Type B pancreatic cell (in vitro differentiated cells): ENCODE measurements at places on chromosomes 5 and 9.
A peak's percentile ranks its signal among the peaks of the same experiment; 100 is the strongest.

DNA sequence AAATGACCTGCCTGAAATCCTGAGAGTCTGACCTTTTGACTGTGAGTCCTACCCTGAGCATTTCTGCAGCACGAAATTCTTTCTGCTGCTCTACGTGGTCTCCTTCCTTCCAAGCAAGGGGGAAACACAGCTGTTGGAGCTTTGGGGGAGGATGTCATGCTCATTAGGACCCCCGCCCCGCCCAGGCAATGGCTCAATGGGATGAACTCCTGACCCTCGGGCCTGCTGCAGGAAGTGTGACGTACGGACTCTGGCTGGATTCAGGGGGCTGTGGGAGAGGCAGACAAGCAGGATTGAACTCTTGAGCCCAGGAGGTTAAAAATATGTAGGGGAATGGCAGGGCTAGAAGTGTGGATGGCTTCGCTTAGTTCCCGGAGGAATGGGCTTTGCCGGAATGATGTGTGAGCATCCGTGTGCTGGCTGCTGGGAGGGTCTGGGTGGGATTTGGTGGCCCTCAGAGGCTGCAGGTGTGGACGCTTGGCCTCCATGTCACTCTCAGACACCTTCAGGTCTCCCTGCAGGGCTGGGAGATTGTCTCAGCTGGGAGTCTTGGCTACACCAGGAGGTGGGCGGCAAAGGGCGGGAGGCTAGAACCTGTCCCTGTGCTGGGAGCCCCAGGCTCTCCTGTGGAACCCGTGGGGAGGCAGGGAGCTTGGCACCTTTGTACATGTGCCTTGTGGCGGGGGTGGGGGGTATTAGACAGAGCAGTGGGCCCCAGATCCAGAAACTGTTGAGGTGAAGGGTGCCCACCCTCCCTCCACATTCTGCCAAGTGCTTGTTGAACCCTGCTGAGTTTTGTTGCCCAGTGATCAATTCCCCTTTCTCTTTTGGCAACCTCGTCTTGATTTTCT is 26.3 kb downstream of the STC2 start:
- DNase-seq: no peak

DNA sequence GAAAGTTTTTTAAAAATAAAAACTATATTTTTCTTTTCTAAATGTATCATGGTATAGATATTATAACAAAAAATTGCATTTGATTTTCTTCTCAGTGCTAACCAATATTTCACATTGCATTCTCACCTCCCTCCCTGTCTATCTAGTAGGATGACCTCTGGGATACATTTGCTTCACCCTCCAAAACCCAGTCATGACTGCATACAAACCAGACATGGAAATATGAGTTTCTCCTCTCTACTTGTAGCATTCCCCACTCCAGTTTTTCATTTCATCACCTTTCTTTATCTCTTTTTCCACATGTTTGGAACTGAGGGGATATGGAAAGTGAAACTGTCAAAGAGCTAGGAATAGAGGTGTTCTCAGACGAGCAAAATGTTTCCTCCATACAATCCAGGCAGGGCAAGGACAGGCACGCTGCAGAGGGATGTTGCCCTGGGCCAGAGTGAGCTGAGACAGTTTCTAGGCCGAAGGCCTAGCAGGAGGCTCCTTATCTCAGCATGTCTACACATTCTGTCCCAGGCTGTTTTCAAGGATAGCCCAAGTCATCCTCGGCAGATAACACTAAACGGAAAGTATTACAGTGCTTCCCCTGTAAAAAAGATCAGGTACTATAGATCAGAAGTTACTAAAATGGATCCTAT is 46.7 kb downstream of the MEF2C start:
- no peak for DNase-seq

DNA sequence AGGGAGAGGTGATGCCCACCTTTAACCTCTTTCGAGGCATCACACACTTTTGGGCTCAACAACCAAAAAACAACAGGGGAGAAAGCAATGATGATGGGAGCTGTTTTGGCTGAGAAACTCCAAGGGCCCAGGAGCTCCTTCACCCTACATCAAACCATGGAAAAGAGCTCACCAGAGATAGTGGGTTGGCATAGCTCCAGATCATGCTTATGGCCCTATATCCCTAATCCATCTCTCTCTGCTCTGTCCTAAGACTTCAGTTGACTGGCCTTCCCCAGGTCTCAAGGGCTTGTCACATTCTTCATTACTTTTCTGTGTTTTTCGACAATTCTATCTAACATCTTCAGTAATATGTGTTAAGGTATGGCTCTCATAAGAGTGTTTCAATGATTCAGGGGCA is 5.7 kb upstream of the CTSL start:
- no peak for DNase-seq

GRCh38 chr5:179893076-179893957 is 14.4 kb downstream of the TBC1D9B start:
- DNase-seq: no peak

- DNase-seq: no peak
Observed at GRCh38 chr5:5430136-5430535, 7.7 kb downstream of the ICE1 start.

- no peak for DNase-seq
Observed at GRCh38 chr9:128781187-128782070, 5.6 kb upstream of the TBC1D13 start.

- no peak for DNase-seq
Observed at GRCh38 chr9:117916291-117916690, 212.1 kb downstream of the TLR4 start.

DNA sequence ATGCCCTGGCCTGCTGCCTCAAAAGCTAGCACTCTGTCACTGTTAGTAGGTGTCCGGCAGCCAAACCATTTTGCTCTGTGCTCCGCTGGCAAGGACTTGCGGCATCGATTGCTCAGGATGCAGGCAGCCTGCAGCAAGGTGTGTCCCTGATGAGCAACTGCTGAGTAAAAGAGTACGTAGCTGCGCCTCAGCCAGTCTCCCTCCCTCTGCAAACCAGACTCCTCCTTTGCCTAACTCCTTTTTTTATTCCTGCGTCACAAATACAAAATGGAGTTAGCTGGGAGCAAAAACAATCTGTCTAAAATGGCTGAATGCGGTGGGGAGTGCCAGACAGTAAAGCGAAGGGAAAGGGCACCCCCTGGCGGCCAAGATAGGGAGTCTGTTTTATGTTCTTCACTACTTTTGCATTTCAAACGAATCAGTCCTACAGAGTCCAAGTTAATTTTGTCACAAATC is 61.1 kb downstream of the DIAPH1 start:
- peak; percentile 84 for DNase-seq

- DNase-seq: no peak
Observed at GRCh38 chr5:132748522-132749000, 1.3 kb downstream of the CCNI2 start.

GRCh38 chr9:26955222-26955903 is 849 bp upstream of the IFT74 start:
- DNase-seq: no peak

GRCh38 chr5:9658706-9659105 is 28.6 kb upstream of the TAS2R1 start:
- no peak for DNase-seq

GRCh38 chr9:134099123-134099761 is 31.4 kb upstream of the BRD3 start:
- DNase-seq: no peak

DNA sequence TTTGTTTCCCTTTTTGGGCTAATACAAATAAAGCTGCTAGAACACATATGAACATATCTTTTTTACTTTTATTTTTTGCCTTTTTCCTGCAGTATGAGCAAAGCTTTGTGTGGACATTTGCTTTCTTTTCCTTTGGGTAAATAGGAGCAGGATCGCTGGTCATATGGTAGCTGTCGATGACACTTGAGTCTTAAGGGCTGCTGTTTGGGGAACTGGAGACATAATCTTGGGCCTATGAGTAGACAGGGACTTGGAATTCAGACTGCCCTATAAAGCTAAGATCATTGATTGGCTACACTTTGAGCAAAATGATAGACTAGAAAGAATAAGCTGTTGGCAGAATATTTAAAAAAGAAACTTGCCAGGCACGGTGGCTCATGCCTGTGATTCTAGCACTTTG is 60.9 kb upstream of the ABL1 start:
- DNase-seq: no peak

DNA sequence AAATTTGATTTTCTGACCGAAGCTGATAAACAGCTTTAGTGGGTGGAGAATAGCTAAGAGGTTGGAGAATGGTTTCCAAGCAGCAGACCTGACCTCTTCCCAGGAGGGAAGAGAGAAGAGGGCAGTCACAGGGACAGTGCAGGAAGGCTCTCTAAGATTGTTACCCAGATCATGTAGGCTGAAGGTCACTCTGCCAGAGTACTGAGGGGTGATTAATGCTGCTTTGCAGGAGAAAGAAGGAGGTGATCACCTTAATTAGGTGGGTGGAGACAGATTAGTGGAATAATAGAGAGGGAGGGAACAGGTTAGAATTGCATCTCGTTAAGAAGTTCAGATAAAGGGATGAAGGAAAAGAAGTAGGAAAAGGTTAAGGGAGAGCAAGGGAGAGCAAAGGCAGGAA is 440.5 kb downstream of the BRINP1 start:
- no peak for DNase-seq

DNA sequence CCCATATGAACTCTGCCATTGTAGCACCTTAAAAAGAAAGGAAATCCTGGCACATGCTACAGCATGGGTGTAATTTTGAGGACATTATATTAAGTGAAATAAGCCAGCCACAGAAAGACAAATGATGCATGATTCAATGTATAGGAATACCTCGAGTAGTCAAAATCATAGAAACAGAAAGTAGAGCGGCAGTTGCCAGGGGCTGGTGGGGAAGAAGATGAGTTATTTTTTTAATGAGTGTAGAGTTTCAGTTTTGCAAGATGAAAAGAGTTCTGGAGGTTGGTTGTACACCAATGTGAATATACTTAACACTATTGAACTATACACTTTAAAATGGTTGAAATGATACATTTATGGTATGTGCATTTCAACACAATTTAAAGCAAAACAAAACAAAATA is 133.0 kb downstream of the ZDHHC21 start:
- DNase-seq: no peak

- no peak for DNase-seq
Observed at GRCh38 chr5:147760086-147760875, 22.2 kb downstream of the JAKMIP2 start.

- DNase-seq: no peak
Observed at GRCh38 chr5:134005417-134006061, 764 bp upstream of the VDAC1 start.

GRCh38 chr5:9858043-9858442 is 227.9 kb upstream of the TAS2R1 start:
- DNase-seq: no peak
